Stimulated activated CD8-positive, alpha-beta memory T cell treated with anti-CD3 and anti-CD28 coated beads, Interleukin-4, amount 100 ng/mL, for 4 hours (primary cell): ENCODE measurements at places on chromosomes 2 and 18.

DNA sequence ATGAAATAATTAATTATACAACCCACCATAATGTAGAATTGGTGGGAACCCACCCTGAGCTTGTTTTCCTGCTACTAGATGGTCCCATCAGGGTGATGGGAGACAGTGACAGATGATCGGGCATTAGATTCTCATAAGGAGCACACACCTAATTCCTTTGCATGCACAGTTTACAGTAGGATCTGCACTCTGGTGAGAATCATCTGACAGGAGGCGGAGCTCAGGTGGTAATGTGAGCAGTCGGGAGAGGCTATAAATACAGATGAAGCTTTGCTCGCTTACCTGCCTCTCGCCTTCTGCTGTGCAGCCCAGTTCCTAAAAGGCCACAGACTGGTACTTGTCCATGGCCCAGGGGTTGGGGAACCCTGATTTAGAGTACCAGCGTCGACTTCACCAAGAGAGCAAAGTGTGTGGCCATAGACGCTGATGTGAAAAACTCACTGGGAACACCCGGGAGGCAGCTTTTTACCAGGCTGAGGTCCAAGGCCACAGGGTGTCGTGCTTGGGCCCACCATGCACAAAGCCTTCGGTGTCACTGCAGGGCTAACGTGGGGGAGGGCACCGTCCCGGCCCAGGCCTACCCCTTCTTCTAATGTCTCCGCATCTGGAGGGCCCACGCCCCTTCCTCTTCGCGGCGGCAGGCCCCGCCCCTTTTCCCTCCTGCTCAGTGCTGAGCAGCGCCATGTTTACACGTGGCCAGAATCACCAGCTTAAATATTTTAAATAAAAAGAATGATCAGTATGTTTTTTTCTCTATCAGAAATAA, 296.8 kb upstream of the HDAC4 start:
- no peak for DNase-seq

DNA sequence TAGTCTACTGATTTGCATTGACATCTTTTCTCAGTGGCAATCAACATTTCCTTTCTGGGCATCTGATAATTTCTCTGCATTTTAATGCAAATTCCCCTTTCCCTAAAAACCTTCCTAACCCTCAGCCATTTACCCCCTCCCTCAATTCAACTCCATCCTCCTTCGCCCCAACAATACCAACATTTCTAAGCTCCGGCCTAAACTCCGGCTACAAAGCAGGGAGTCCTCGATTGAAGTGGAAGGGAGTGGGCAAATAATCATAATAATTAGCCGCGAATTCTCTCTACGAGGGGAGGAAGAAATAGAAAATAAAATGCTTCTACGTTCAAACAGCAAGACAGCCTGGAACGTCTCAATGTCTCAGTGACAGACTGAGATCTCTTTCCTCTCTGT, 4.6 kb downstream of the BCL11A start:
- DNase-seq = no peak

DNA sequence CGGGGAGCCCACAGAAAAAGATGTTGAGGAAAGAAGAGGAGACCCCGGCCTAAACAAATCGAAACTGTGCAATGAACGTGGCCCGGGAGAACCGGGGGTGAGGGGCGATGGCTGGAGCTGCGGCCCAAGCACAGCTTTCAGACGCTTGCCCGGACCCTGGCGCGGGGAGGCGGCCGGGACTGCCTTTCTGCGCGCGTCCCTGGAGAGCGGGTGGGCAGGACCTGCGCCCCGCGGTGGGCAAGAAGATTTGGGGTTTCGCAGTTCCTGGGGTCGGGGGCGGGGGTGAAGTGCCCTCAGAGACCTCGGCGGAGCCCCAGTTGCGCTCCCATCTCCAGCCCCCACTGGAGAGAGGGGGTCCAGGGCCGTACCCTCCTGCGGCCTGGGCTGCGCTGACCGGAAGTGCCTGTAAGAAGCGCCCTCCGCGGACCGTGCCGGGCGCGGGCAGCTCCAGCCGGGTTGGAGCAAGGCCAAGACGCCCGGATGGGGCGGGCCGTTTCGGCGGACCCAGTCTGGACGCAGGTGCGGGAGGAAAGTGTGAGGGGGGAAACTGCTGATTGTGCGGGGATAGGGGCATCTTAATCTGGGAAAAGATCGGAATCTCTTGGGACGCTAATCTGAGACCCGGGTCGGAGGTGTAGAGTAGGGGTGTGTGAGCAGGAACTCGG, 11.6 kb downstream of the EN1 start:
- DNase-seq = no peak

DNA sequence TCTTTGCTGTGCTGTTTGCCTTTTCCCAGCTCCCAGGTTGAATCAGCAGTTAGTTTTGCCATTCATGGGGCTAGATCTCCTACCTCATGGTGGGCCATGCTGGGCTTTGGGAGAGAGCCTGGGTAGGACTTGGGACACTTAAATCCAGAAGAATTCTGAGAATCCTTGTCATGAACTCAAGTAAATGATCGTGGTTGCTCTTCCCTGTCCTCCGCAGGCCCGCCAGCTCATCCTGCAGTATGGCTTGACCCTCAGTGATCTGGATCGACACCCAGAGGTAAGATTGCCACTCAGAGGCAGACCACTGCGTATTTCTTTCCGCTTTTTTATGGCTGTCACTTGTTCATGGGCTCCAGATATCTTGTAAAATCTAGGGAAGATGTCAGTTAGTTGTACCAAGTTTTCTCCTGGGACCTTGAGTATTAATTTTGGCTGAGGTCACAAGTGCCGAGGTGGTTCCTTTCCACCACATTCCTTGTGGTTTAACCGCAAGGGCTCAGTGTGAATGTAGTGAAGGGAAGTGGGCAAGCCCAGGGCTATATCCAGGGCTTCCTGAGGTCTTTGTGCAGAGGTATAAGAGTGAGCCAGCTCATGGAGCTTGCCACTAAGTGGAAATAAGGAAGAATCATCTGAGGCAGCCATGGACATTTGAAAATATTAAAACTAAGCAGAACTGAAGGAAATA, 37.7 kb downstream of the RPIA start:
- no peak for DNase-seq

- no peak for DNase-seq
Observed at GRCh38 chr18:57004366-57005121, 142.3 kb upstream of the BOD1L2 start.

- DNase-seq = no peak
Observed at GRCh38 chr18:79692886-79693285, 13.3 kb downstream of the CTDP1 start.

DNA sequence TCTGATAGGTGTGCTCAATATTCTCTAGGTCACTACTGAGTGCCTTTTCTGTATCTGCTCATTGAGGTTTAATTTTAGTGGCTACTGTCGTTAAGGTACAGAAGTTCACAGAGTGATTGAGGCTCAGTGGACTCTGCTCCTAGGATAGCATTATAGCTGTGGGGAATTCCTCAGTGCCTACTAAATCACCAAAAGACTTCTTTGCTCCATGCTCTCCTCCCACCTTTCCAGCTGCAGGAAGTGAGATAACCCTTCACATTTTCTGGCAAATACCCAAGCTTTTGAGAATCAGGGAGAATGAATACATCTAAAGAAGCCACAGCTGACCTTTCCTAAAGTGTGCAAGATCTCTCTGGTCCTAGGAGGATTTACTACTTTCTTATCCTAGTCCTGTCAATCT, 95.2 kb upstream of the FSIP2 start:
- no peak for DNase-seq

DNA sequence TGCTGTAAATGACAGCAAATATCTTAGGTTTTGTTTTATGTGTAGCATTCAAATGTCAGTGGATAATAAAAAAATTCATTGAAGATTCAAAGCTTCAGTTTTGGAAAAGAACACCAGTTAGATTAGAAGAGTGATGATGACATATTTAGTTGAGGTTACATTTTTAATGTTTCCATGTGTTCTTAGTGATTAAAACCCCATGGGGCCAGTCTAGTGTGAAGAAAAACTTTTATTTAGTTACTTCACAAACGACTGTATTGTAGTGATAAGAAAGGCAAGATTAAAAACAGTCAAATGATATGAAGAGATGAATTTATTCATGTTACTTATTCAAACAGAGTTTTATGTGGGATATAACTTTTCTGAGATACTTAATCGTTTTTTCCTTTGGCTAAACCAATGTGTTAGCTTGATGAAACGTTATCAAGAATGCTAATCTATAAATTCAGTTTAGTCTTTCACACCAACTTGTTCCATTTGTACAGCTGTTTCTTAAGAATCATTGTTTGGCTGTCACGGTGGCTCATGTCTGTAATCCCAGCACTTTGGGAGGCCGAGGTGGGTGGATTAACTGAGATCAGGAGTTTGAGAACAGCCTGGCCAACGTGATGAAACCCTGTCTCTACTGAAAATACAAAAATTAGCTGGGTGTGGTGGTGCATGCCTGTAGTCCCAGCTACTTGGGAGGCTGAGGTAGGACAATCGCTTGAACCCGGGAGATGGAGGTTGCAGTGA, 11.6 kb downstream of the BMPR2 start:
- DNase-seq = no peak

GRCh38 chr2:175462246-175462645, 280.7 kb upstream of the ATP5MC3 start:
- no peak for DNase-seq

DNA sequence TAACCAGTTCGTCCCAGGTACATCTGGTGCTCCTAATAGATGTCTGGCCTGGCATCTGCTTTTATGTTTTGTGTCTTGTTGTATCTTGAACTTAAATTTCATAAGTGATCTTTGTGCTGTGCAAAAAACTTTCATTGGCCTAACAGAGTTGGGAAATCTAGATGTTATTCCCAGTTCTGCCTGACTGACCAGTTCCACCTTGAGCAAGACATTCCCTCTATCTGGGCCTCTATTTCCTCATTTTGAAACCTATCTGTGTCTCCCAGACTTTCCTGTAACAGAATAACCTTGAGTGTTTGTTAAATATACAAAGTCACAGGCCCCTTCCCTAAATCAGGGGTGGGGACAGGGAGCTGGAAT, 90.5 kb upstream of the MSH2 start:
- no peak for DNase-seq

GRCh38 chr2:220779931-220780330, 792.2 kb downstream of the EPHA4 start:
- DNase-seq = no peak

DNA sequence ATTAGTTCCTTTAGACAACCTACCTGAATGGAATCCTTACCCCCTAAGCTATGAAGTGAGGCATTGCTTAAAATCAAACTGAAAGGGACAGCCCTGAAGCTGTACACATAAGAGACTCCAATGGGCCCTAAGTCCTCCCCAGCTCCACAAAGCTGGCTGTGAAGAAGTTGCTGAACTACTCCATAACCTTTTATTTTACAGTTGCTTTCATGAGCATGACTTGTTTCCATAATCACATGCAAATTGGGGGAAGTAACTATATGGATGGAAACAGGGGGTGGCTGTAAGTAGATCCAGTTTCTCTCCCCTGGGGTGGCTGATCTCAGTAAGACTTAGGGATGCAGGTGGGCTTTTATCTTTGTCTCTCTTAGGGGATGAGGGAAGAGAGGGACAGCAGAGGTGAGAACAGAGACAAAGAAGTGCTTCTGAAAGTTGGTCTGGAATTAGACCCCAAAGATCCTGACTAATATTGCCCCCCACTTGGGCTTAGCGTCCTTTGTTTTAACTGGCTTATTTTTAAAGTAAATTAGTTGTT, 5.5 kb downstream of the FZD5 start:
- no peak for DNase-seq

- no peak for DNase-seq
Observed at GRCh38 chr2:217462121-217462520, 540.7 kb downstream of the TNS1 start.

- DNase-seq = no peak
Observed at GRCh38 chr2:138272524-138273195, 228.9 kb upstream of the SPOPL start.

- no peak for DNase-seq
Observed at GRCh38 chr2:16088035-16088801, 147.9 kb downstream of the MYCN start.

- DNase-seq = no peak
Observed at GRCh38 chr2:169065422-169065821, 3.9 kb upstream of the DHRS9 start.

DNA sequence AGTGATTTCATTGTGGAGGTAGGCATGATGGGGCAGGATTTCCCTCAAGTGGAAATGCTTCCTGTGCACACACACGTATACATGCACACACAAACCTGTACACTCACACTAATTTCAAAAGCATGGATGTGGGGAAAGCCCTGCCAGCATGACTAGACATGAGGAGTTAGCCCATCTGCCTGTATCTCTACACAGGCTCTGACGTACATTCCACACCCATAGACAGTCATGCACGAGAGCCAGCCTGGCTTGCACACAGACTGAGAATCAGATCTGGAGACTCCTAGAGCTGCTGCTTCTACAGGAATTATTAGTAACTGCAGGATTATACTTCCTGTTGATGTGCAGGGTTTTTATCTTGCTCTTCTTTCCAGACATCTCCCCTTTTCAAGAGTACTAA, 27.3 kb upstream of the NFU1 start:
- no peak for DNase-seq

DNA sequence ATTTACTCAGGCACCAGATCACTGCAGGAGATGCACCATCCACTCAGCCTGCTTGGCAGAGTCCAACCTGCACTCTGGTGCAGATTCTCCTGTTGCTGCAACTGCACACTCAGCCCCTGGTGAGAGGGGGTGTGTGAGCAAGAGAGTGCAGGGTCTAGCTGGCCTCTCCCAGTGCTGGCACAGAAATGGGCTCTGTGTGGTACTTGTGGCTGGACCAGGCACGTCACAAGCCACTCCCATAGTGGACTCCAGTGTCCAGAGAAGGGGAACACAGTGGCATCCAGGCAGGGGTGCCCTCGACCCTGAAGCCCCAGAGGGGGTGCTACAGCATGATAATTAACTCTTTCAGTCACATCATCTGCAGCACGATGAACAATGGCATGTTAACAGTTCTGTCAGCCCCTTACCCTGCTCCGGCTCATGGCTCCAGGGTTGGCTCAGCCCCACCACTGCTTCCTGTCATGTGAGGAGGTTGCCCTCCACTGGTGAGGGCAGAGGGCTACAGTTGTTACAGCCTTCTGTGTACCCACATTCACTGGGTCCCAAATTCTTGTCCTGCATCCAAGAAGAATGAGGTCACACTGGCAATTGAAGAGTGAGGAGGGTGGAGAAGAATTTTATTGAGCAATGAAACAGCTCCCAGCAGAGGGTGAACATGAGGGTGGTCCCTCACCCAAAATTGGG, 135.7 kb downstream of the EVA1A start:
- no peak for DNase-seq

DNA sequence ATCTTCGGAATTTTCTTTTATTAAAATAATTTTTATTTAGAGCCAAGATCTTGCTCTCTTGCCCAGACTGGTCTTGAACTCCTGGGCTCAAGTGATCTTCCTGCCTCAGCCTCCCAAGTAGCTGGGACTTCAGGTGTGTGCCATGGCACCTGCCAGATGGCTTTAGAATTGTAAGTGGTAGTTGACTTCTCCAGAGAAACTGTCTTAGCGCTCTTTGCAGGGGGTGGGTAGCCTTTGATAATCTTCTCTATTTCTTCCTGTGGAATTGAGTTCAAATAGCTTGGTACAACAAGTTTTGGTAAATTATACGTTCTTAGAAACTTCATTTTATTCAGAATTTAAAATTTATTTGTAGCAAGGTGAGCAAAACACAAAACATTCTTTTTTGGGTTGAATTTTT, 113.3 kb downstream of the LDLRAD4 start:
- no peak for DNase-seq
